ENCODE measurements at places on chromosomes 12 and 14. TPM values are rescaled to one million over a fixed set of nuclear protein-coding genes. Genes with fewer than 3 reads are reported as not detected.
A peak's percentile ranks its signal among the peaks of the same experiment; 100 is the strongest.

- DNase-seq: no peak
These were observed 114.3 kb downstream of the NPAS3 start for GRCh38 chr14:33052943-33053342.

GRCh38 chr12:119666900-119667576, 895 bp upstream of the PRKAB1 start:
- no peak for DNase-seq

DNA sequence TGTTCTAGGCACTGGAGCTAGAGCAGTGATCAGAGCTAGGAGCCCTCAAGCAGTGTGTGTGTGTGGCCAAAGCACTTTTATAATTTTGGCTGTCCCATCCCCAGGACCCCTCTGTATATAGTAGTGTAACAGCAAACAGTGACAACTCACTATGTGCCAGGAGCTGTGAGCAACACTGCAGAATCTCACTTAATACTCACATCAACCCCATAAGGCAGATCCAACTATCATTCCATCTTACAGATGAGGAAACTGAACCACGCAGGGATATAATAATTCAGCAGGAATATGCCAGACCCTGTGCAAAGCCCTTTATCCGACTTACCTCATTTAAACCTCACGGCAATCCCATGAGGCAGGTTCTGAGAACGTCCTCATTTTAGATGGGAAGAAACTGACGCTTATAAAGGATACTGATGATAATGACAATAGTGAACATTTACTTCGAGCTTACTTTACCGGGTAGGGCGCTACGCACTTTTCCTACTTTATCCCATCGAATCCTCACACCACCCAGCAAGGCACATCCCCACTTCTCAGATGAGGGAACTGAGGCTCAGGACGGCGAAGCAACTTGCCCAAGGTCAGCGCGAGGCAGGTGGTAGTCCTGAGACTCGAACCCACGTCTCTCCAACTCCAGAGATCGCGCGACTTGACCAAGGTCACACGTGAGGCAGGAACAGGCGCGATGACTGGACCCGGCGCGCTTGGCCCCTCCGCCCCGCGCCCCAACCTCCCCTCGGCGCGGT, 687 bp downstream of the RAB35 start:
- peak; percentile 49 for DNase-seq

DNA sequence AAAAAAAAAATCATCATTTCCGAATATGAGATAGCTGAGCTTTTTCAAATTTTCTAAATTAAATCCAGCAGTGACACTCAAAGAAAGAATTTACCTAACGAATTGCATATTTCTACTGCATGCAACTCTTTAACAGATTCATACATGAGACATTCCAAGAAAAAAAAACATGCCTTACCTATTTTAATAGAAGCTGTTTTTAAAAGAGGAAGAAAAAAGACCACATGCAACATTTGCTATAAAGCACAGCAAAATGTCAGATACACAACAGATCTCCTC, 18.5 kb downstream of the CORO1C start:
- DNase-seq: no peak

- peak; percentile 91 for DNase-seq
These were observed 422 bp upstream of the AK7 start for GRCh38 chr14:96391293-96392118.

DNA sequence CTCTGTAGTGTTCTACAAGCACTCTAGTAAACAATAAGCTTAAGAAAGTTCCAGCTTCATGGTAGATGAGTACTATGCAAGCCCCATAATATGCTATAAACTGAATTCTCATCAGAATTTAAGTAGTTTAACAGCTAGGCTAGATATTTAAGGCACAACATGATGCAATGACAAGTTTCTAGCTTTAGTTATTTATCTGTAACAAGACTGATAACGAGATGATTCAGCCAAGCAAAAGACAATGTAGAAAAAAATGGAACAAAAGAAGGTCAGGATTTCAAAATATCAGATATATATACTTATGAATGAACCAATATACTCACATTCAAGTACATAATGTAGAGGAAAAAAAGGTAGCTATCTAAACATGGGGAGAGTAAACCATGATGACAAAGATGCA, 61.0 kb upstream of the RERGL start:
- DNase-seq: no peak

- no peak for DNase-seq
These were observed 47.8 kb downstream of the ERGIC2 start for GRCh38 chr12:29333178-29333577.

- DNase-seq: no peak
These were observed 117.3 kb upstream of the CAND1 start for GRCh38 chr12:67151886-67152285.

- no peak for DNase-seq
These were observed 100.3 kb upstream of the RAP1B start for GRCh38 chr12:68510397-68510796.

- DNase-seq: no peak
These were observed 9.4 kb downstream of the PTGR2 start for GRCh38 chr14:73861073-73861472.

DNA sequence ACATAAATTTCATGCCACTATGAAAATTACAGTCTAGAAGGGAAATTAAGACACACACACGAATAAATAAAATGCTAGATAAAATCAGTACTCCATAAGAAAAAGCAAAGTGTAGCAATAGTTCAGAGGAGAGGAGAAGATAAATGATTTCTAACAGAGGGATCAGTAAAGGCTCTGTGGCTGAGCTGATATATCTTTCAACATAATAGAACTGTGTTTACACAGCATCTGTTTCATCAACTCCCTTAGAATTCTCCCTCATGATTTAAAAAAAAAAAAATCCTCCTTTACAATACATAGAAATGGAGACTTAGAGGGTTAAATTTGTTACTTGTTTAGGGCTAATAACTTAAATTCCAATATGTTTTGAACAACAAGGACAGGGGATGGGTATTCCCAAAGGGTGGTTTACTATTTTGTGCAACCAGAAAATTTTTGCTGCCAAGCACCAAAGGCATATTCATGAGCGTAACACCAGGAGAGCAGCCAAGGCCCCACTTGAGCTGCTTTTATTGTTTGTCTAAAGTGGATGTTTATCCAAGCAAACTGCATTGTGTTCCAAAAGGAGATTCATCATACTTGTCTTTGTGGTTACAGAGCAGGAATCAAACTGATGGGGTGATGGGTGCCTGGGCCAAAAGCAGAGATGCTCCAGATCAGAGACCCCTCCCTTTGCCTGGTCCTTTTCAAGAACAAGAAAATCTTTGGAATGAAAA, 162.7 kb downstream of the BMP4 start:
- peak; percentile 12 for DNase-seq

DNA sequence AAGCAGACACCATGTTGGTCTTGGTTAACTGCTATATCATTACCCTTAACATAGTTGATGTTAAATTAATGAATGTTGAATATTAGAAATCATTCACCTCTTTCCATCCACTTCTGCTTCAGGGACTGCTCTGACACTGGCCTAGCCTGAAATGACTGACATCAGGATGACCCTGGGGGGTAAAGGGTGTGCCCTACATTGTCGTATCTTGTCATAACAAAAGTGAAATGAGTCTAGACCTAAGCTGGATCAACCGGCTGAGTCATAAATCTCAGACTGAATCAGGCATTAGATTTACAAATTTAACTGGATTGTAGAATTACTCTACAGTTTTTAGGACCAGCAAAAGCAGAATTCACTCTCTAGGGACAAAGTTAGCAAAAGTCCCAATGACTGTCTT, 35.3 kb downstream of the KICS2 start:
- DNase-seq: peak; percentile 51

GRCh38 chr14:31945074-31945613, 132.0 kb upstream of the ARHGAP5 start:
- no peak for DNase-seq

- no peak for DNase-seq
These were observed 12.2 kb upstream of the LRRK2 start for GRCh38 chr12:40212566-40212965.

DNA sequence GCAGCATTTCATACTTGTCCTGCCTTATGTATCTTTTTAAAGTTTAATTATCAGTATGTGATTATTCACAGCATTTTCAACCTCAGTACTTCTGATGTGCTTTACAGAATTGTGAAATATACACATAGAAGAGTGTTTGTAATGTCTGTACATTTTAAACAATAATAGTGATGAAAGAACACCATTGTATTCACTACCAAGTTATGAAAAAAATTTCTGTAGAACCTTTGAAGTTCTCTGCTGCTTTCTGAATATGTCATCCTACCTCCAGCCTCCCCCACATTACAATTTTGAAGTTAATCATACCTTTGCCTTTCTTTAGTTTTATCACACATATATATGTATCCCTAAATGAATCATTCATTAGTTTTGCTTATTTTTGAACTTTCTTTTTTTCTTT, 24.8 kb downstream of the FRMD6 start:
- no peak for DNase-seq

- DNase-seq: no peak
These were observed 45.7 kb upstream of the GXYLT1 start for GRCh38 chr12:42190376-42190775.

DNA sequence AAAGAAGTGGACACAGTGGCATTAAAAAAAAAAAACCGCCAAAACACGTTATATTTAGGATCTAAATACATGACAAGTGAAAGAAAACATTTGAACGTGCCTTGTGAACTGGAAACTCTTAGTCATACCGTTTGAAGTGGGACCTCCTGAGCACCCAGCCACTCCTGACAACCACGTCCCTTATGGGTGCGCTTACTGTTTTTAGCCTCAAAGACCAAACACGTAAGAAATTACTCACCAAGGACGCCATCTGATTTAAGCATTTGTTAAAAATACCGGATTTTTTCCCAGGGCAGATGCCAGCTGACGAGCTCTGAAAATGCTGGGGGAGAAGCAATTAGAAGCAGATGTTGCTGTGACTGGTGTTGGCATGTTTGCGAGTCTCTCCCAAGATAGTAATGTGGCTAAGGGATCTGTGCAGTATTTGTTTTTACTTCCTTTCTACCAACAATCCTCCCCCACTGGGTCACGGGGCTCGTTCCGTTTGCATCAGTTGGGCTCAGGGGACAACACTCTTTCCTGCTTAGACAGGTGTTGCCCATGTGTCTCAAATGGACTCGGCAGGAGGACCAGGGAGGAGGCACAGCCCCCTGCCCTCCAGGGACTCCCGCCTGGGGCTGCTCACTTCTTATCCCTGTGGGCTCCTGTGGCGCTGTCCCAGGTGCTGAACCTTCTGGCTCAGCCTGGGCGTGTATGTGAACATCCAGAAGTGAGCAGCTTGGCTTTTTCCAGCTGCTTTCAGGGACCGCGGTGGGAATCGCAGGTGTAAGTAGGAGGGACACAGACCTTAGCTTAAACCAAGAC, 101.0 kb downstream of the BEGAIN start:
- peak; percentile 62 for DNase-seq

GRCh38 chr14:75561013-75561432, 17.4 kb upstream of the FLVCR2 start:
- DNase-seq: peak; percentile 68

DNA sequence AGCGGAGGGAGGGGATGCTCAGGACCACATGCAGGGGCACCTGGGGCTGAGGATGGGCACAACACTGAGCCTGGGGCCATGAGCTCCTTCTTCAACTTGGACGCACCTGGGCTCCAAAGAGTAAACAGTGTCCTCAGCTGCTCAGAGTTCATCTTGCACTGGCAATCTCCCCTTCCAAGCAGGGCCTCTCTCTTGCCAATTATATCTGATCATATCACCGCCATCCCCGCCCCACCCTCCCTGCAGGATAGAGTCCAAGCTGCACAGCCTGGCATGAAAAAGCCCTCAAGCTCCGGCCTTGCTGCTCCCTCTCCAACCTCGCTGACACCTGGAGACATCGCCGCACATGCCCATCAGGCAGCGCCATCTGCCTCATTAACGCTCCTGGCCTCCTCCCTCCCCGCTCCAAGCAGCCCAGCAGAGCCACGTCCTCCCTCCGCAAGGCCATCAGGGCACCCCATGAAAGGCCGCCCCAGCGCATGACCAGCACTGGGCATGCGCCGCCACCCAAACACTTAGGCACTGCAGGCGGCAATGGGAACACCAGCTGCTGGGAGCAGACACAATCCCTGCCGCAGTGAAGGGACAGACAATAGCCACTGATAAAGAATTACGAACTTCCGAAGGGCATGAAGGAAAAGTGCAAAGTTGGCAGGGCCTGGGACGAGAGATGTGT, 88.8 kb downstream of the CHGA start:
- no peak for DNase-seq

GRCh38 chr14:59422069-59422881, 42.9 kb downstream of the GPR135 start:
- peak; percentile 87 for DNase-seq

- peak; percentile 28 for DNase-seq
These were observed 35.6 kb downstream of the KRT76 start for GRCh38 chr12:52741375-52742195.

GRCh38 chr12:92927436-92928281, 1.4 kb downstream of the EEA1 start:
- peak; percentile 66 for DNase-seq

GRCh38 chr14:21258889-21259787, 10.1 kb downstream of the HNRNPC start:
- no peak for DNase-seq

DNA sequence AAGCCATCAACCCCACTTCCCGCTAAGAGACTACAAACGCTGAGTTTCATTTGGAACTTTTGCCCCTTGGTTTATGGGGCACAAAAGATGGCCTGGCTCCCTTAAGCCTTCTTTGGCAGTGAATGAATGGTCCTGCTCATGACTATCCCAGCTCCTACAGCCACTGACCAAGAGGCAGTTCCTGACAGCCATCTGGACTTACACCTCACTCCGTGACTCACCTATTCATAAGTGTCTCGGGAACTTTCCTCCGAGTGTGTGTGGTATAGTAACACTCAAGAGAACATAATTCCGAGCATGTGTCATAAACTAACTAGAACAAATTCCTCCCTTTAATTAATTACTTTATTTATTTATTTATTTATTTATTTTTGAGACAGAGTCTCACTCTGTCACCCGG, 51.9 kb upstream of the NUDT4 start:
- DNase-seq: peak; percentile 76

GRCh38 chr14:105128059-105128458, 40.5 kb downstream of the JAG2 start:
- no peak for DNase-seq

DNA sequence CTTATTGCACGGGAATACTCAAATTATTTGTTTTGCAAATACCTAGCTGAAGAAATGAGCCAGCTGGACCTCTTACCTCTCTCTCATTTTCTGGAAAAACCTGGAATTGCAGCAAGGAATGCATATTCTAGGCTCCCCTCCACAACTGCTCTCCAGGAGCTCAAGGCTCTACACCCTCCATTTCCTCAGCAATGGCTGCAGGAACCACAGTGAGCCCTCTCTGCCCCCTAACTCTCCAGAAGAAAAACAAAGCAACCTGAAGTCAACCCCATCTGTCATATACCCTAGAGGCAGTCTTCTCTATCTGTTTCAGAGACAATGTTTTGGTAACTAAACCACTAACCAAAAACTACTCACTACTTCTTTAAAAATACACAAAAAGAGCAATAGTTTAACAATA, 221.6 kb downstream of the SLC25A21 start:
- no peak for DNase-seq

- no peak for DNase-seq
These were observed 40.7 kb upstream of the RIN3 start for GRCh38 chr14:92472860-92473259.

Gene PIP4P1
- total RNA-seq: 24.6 TPM

Gene LMO3
- 179 TPM for total RNA-seq

Gene ALDH1L2
- 14.9 TPM for total RNA-seq

Gene SRRM4
- total RNA-seq: not detected

Gene TDG
- total RNA-seq: 18.2 TPM

Gene SERPINA10
- not detected for total RNA-seq

Gene OLR1
- total RNA-seq: not detected

Gene OR10AD1
- total RNA-seq: not detected

Gene EXOC3L4
- total RNA-seq: 1.3 TPM

Gene PIWIL1
- total RNA-seq: not detected

Gene PPM1H
- 1.6 TPM for total RNA-seq

Gene GPR84
- not detected for total RNA-seq
